A172 (cell line): ENCODE measurements at places on chromosomes 11 and 22. TPM values are rescaled to one million over a fixed set of nuclear protein-coding genes. Genes with fewer than 3 reads are reported as not detected.

Gene IGLL5
- not detected in 2 replicates for total RNA-seq

Gene RHOD
- 14.6 and 22.8 TPM in 2 replicates for total RNA-seq

Gene ABCG4
- total RNA-seq = 0.05 TPM in 1 of 2 replicates, not detected in the other

Gene CNTN5
- 0.12 and 0.26 TPM in 2 replicates for total RNA-seq

Gene ARFGAP3
- total RNA-seq = 27.7 and 33.0 TPM in 2 replicates

Gene BTBD18
- not detected in 2 replicates for total RNA-seq
